ENCODE measurements at places on chromosomes 7 and 10.

- peak; percentile 6 for DNase-seq
These were observed 62.4 kb downstream of the LSM5 start for GRCh38 chr7:32427769-32428291.

DNA sequence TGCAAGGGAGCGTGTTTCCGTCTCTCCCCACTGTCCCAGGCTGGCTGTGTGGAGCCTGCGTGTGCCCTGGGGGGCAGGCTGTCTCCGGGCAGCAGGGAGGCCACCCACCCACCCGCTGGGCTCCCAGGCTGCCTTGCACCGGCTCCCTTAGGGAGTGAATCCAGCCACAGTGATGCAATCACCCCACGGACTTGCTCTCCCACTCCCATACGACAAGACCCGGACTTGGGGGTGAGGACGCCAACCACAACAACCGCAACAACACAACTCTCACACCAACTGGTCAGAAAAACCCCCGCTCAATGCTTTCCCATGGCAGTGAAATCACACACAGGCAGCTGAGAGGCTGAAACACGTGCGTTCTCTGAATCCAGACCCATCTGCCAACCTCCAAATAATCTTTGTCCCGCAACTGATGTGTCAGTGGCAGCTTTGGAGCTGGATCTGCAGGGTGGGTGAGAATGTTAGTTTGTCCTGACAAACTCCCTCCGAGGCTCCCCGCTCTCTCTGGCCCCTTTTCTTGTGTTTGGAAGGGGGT lies 62.7 kb upstream of the DDC start:
- DNase-seq, result no peak

DNA sequence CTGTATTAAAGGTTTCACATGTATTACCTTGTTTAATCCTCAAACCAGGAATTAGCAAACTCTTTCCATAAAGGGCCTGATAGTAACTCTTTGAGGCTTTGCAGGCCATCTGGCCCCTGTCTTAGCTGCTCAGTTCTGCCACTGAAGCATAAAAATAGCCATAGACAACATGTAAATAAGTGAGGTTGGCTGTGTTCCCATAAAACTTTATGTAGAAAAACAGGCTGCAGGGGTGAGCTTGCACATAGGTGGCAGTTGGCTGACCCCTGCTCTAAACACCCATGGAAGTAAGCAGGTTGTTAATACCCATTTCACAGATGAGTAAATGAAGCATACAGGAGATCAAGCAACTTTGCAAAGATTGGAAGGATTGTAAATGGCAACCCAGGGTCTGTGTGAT lies 1279.2 kb upstream of the AUTS2 start:
- DNase-seq, result no peak

- no peak for DNase-seq
These were observed 62.7 kb downstream of the WAC start for GRCh38 chr10:28595613-28596012.

DNA sequence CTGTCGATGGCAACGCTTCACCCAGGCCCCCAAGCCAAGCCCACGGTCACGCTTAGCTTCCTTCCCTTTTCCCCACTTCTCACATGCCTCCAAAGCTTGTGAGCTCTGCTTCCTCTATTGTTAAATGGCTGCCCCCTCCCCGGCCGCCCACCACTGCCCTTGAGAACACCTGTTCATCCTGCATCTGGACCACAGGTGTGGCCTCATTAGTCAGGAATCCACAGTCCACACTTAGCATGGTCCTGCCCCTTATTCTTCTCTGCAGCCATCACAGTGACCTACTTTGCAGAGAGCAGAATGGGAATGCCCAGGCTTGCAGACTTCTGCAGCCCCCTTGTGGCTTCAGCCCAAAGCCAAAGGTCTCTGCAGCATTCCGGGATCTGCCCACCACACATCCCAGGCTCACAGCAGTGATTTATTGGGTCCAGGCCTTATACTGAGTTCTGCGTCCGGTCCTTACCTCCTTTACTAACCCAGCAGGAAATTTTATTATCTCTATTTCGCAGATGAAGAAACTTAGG lies 66.9 kb downstream of the PTPRE start:
- DNase-seq, result no peak

DNA sequence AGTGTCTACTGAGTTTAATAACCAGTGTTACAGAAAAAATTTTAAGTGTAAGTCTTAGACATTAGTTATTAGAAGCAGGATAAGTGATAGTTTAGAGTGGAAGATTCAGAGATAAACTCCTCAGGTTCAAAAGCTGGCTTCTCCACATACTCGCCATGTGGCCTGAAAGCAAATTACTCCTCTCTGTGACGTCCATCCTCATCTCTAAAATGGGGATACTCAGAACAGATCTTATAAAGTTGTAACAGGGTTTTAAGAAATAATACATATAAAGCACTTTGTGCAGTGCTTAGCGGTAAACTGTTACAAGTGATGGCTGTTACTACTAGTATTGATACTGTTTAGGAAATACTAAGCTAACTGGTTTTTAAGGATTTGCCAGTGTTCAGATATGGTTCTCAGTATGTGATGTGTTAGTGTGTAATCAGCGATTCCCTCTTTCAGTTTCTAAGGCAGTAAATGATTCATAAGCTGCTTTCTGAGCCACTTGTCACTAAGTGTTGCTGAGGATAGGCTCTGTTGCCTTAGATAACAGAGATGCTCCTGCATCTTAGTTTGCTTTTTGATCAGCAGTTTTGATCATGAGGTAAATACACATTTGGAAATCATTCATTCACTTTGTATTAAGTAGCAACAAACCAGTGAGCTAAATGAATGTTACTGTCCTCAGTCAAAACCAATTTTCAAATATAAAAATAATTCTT lies 58.7 kb downstream of the CYP51A1 start:
- no peak for DNase-seq

DNA sequence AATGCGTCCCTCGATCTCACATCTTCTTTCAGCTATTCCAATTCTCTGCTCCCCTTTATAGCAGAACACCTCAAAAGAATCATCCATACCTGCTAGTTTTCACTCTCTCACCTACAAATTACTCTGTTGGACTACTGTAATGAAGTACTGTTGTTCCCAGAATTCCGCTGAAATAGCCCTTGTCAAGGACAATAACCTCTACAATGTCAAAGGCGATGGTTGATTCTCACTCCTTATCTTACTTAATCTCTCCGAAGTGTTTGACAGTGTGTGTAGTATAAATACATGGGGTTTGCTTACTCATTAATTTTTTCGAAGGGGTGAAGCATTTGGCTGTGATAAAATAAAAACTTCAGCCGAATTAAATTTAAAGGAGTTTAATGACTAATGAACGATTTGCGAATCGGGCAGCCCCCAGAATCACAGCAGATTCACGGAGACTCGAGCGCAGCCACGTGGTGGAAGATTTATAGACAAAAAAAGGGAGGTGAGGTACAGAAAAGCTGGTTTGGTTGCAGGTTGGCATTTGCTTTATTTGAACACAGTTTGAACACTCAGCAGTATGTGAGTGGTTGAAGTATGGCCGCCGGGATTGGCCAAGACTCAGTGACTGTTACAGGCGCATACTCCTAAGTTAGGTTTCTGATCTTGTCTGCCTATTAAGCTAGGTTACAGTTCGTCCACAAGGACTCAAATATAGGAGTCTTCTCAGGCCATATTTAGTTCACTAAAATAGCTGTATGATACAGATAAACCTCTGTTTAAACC lies 29.8 kb downstream of the SYPL1 start:
- DNase-seq, result no peak

DNA sequence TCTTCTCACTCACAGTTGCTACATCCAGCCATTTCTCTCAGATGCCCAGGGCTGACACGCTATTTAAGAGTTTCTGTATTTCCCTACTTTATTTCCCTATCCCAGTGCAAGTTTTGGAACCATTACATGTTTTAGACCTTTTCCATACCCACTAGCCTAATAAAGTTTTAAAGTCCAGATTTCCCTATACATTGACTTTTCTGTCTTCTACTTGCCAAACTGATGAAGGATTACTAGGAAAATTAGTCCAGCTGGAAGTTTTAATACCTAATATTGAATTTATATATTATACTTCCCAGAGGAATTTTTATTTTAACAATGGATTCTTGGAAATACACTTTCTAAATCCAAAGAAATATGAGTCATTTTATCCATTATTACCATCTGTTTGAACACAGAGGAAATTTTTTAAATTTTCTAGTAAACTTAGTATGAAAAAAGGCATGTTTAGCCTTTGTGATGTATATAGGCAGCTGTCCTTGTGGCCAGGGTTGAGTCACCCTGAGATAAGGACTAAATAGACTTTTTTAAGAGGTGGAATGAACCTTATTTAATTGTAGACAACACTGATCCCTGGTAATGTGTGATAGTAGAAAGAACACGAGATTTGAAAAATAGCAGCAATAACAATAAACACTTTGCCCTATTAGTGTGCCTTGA lies 205.0 kb downstream of the TFEC start:
- DNase-seq, result no peak

- DNase-seq, result no peak
These were observed 26.4 kb downstream of the KIF11 start for GRCh38 chr10:92619368-92619767.

- no peak for DNase-seq
These were observed 9.4 kb downstream of the LIMK1 start for GRCh38 chr7:74092964-74093471.

GRCh38 chr7:70097645-70098044 lies 499.4 kb downstream of the AUTS2 start:
- no peak for DNase-seq

GRCh38 chr10:48749254-48749787 lies 64.6 kb downstream of the WDFY4 start:
- DNase-seq, result no peak

GRCh38 chr10:110355141-110355831 lies 50.6 kb upstream of the SMNDC1 start:
- DNase-seq, result no peak

DNA sequence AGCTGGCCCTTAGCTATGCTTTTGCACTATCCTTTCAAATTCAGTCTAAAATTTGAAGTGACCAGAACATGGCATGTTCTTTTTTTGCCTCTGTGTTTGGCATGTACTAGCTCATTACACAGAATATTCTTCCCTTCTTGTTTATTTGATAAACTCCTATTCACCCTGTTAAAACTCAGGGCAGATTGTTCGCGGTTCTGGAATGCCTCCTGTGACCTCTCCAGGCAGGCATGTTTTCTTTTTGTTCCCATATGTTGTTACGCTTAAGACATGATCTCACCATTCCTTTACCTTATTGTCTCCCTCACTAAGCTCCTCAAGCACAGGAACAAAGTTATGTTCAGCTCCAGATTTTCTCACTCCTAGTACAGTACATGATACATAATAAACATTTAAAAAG lies 181.7 kb downstream of the CCSER2 start:
- DNase-seq, result no peak

DNA sequence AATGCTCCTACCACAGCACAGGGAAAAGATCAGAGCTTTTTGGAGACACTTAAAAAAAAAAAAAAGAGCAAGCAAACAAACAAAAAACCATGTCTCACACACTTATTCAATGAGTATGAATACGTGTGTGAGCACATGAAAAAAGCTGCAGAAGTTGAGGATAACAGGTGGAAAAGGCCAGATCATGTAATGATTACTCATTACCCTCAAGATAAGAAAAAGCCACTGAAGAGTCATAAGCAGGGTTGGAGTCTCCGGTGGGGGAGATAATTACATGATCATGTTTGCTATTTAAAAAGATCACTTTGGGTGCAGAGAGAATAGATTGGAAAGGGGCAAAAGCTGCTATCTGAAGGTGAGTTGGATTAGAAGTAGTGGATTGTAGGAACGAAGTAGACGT lies 77.0 kb downstream of the POU6F2 start:
- no peak for DNase-seq

DNA sequence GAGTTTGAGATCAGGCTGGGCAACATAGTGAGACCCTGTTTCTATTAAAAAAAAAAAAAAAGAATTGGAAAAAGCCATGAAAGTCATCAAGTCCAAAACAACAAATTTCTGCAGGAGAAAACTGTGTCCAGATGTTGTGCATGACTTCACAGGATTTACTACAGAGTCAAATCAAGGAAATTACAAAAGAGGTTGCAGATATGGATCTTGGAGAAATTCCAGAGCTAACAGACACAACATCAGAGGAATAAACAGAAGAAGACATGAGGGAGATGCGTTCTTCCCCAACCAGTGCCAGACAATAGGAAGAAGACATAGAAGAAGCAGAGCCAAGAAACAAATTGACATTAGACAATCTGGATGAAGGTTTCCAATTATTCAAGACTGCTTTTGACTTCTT lies 24.3 kb upstream of the KCNIP2 start:
- DNase-seq, result no peak

- no peak for DNase-seq
These were observed 23.5 kb downstream of the HTR7 start for GRCh38 chr10:90834326-90834725.

GRCh38 chr7:47304727-47305719 lies 276.9 kb downstream of the TNS3 start:
- DNase-seq, result no peak

DNA sequence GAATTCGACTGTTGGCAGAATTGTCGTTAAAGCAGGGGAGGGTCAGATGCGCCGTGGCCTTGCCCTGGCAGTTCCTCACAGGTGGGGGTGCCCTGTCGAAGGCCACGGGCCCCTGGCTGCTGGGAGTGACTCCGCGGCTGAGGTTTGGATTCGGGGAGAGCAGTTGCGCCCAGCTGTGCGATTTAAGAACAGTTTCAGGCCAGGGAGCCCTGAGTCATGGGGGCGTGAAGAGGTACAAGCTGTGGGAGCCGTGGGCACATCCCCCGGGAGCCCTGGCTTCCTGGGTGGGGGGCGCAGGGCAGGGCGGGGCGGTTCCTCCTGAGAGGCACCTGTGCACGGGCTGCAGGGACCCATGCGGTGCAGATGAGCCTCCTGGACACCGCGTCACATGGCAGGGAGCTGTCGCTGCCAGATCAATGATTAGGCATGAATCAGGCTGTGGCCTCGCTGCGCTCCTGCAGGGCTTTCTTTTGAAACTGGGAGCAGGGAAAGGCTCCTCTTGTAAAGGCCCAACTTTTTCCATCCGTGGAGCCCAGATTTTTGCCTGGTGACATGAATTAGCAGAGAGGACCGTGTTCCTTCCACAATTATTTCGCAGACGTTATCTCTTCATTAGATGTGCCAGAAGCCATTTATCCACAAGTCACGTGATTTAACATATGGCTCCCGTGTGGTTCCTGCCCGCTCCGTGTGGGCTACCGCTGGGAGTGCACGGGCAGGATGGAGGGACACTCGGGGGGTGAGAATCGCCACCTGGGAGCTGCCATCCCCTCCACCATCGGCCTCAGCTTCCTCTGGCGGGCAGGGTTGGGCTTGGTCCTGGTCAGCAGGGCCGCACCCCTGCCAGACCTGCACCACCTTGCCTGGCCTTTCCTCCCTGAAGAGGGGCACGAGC lies 918 bp downstream of the PWWP2B start:
- DNase-seq, result peak; percentile 17
